ENCODE measurements at places on chromosomes 2 and 18. TPM values are rescaled to one million over a fixed set of nuclear protein-coding genes. Genes with fewer than 3 reads are reported as not detected.

Gene PER2
- total RNA-seq, result 18.4 TPM

Gene ERBB4
- 17.9 TPM for total RNA-seq

Gene ONECUT2
- 10.5 TPM for total RNA-seq

Gene FBXO41
- total RNA-seq, result 6.7 TPM

Gene ANTXR1
- 137 TPM for total RNA-seq

Gene ORMDL1
- 175 TPM for total RNA-seq

Gene IMP4
- 53.5 TPM for total RNA-seq

Gene ERICH2
- not detected for total RNA-seq

Gene BCL11A
- 29.0 TPM for total RNA-seq

Gene ADAM23
- 9.5 TPM for total RNA-seq

Gene RMC1
- 38.3 TPM for total RNA-seq

Gene FEZ2
- total RNA-seq, result 83.5 TPM

Gene COL4A4
- 11.7 TPM for total RNA-seq

Gene DTNA
- total RNA-seq, result 46.2 TPM

Gene FZD7
- total RNA-seq, result 31.8 TPM

Gene SERPINB4
- total RNA-seq, result not detected

Gene LYPD6B
- total RNA-seq, result 6.8 TPM

Gene PLEKHH2
- total RNA-seq, result 36.6 TPM

Gene FAM228A
- 1.6 TPM for total RNA-seq

Gene UGT1A4
- total RNA-seq, result not detected

Gene MALL
- 10.9 TPM for total RNA-seq

Gene MYO5B
- total RNA-seq, result 56.7 TPM

Gene GPR75
- 4.2 TPM for total RNA-seq

Gene TMEM17
- total RNA-seq, result 6.0 TPM

Gene CARF
- total RNA-seq, result 31.7 TPM

Gene COX7A2L
- total RNA-seq, result 184 TPM

Gene CAPG
- total RNA-seq, result 27.8 TPM

Gene TXNDC2
- total RNA-seq, result not detected

Gene RAX
- total RNA-seq, result 111 TPM

Gene EMILIN2
- 41.1 TPM for total RNA-seq

Gene ACADL
- 3.7 TPM for total RNA-seq

Gene LOXHD1
- total RNA-seq, result 0.77 TPM

Gene CPO
- not detected for total RNA-seq

Gene C2orf15
- 3.6 TPM for total RNA-seq

Gene C2orf92
- total RNA-seq, result 16.2 TPM

Gene ATF2
- 130 TPM for total RNA-seq

Gene C1QL2
- 4.1 TPM for total RNA-seq

Gene NEUROD1
- 188 TPM for total RNA-seq

Gene CTAGE1
- total RNA-seq, result not detected

Gene RAMP1
- 6.9 TPM for total RNA-seq

Data from camera-type eye (tissue), 1 donor.